ENCODE measurements at places on chromosomes 12 and 14. TPM values are rescaled to one million over a fixed set of nuclear protein-coding genes. Genes with fewer than 3 reads are reported as not detected.

Gene LALBA
- not detected for polyA plus RNA-seq

Gene CCDC175
- polyA plus RNA-seq, result not detected

DNA sequence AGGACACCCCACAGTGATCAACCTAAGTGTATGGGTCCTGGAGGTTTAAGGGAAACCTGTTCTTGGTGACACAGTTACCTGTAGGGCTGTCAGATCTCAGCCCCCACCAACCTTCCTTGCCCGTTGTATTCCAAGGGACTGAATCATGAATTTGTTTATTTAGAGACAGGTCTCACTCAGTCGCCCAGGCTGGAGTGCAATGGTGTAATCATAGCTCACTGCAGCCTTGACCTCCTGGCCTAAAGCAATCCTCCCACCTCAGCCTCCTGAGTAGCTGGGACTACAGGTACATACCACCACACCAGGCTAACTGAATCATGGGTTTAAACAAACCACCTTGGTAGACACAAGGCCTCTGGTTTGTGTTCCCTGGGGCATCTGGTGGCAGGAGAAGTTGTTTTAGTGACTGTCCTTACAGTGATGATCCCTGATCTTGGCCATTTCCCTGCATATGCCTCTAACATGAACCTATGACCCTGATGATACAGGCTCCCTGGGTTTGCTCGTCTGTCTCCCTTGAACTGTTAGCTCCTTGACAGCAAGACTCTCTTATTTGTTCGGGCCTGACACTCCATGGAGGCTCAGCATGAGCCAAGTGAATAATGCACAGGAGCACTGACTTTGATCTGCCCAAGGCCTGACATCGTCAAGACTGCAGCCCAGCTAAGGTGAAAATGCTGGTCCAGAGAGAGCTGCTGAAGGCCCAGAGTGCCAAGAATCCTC is 47.9 kb downstream of the PITPNM2 start:
- DNase-seq, result no peak

DNA sequence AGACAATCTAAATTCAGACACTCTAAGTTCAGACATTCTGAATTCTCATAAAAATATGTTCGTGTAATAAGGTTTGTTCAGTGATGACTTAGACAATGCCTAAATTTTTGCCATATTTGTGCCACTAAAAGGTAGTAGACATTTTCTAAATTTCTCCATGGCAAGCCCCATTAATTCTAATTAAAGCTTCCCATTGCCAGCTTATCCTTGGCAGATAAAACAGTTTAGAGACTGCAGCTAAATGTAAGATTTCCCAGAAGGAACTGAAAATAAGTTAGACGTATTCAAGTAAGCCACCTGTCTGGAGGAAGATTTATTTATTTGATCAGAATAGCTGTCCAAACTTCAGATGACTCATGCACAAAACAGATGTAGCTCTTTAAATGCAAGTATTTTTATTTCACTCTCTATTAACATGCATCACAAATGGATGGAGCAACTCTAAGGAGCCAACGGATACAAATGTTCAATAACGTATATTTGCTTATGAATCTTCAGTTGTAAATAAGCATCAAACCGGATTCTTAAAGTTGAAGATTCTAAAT is 130.4 kb downstream of the SLC2A13 start:
- DNase-seq, result no peak

DNA sequence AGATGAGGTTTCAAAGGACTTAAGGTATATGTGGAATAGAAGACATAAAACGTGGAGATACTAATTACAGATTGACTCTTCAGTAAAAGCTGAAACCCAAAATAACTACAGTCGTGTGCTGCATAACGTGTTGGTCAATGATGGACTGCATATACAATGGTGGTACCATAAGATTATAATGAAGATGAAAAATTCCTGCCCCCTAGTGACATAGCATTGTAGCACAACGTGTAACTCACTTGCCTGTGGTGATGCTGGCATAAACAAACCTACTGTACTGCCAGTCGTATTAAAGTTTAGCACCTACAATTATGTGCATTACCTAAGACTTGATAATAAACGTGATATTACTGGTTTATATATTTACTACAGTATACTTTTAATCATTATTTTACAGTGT is 150.3 kb downstream of the LRRK2 start:
- no peak for DNase-seq

- no peak for DNase-seq
Observed at GRCh38 chr14:24915958-24916595, 133.9 kb downstream of the STXBP6 start.

DNA sequence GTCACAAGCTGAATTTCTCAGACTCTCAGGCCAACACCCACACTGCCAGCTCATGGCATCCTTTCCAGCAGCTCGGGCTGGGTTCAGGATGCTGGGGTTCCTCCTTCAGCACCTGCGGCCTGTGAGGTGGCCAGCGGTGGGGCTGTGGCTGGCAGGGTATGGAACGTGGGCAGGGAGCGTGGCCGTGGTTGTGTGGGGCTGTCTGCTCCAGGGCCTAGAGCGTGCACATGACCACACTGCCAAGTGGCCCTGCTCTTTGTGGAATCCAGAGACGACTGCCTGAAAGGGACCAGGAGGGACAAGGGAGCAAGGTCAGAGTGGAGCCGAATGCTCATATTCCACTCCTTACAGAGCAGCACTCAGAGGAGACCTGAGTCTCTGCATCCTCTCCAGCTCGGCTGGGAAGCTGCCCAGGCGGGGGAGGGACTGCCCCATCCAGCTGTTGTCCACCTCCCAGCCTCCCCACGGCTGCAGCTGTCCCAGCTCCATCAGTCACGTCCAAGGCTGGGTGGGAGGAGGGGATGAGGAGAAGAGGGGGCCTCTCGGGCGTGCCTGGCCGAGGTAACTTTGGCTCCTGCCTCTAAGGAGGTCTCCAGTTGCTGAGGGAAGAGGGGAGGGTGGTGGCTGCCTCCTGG is 71.3 kb downstream of the TSPAN9 start:
- DNase-seq, result peak; percentile 88

- DNase-seq, result peak; percentile 46
Observed at GRCh38 chr14:88934351-88934806, 109.9 kb downstream of the TTC8 start.

GRCh38 chr12:104809706-104810385 is 148.2 kb downstream of the SLC41A2 start:
- DNase-seq, result no peak

GRCh38 chr12:67068761-67069450 is 200.3 kb upstream of the CAND1 start:
- DNase-seq, result peak; percentile 74

Measured in muscle of back (tissue), 13 donors.